NCI-H69 (cell line): ENCODE measurements at places on chromosomes 12 and 14.
A peak's percentile ranks its signal among the peaks of the same experiment; 100 is the strongest.

DNA sequence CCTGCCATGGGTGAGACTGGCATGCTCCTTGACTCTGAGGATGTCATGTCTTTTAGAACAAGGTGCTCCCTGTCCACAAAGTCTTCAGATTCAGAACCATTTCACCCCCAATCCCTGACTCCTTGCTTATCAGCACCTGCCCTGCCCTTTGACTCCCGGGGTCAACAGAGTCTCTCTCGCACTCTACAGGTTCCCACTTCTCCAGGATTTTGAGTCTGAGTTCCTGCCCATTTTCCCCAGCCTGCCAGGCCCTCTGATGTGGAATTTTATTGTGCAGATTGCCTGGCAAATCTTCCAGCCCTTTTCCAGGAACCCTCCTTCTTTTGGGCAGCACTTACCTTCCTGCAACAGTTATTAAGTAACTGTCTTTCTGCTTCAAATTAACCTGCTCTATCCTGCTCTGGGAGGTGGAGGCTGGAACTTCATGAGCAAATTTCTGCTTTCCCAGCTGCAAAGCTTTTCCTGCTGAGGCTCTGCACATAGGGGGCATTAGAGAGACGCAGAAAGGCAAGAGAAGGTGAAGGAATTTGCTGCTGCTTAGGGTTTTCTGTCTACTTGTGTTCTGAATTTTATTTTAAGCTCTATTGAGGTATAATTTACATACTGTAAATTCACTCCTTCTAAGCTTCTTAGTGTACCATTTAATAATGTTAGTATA lies 259.1 kb downstream of the PCNX1 start:
- peak; percentile 65 for DNase-seq

GRCh38 chr12:75850721-75851462 lies 180.7 kb downstream of the PHLDA1 start:
- peak; percentile 97 for DNase-seq

GRCh38 chr12:28620281-28620680 lies 430.0 kb downstream of the CCDC91 start:
- no peak for DNase-seq

DNA sequence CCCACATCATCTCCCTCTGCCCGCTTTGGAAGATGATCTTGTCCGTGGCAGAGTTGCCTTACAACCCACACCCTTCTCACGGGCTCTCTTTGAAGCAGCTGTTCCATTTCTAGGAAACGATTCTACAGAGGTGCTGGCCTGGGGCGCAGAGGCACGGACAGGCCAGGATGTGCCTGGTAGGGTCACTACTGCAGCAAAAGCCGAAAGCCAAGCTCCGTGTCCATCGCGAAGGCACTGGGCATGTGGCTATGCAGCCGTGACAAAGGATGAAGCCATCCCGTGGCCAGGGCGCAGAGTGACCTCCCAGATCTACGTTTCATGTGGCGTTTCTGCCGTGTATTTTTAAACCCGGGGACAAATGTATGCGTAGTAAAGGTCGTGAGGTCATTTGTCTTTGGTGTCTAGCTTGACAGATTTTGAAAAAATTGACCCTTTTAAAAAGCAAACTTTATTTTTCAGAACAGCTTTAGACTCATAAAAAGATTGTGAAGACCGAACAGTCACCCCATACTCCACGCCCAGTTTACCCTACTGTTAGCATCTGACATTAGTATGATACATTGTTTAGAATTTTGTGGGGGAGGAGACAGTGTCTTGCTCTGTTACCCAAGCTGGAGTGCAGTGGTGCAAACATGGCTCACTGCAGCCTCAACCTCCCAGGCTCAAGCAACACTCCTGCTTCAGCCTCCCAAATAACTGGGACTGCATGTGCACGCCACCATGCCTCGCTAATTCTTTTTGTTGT lies 40.4 kb upstream of the NCOR2 start:
- no peak for DNase-seq

GRCh38 chr14:105180592-105181548 lies at the start of gene NUDT14:
Gene NUDT14, minus strand, starts transcription at chr14:105181312. Its CDS starts 103 bp downstream, at chr14:105181209.
- peak; percentile 94 for DNase-seq

- no peak for DNase-seq
Measured at GRCh38 chr12:74441872-74442271, 95.8 kb upstream of the ATXN7L3B start.

DNA sequence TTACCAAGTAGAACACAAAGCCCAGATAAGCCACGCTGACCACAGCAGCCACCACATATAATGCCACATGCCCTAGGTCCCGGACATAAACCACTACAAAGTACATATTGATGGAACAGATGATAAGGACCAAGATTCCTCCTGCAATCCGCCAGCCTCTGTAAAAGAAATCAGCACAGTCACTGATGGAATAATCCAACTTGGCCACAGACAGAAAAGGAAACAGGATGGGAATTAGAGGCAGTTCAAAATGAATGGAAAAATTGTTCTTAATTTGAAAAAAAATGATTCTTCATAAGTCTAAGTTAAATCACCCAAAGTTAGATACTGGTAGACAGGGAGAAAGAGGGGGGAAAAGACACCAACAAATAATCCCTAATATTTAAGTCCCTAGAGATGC lies 35.4 kb downstream of the SLC11A2 start:
- no peak for DNase-seq

GRCh38 chr12:113325916-113326315 lies 9.0 kb downstream of the SLC8B1 start:
- DNase-seq = peak; percentile 67

DNA sequence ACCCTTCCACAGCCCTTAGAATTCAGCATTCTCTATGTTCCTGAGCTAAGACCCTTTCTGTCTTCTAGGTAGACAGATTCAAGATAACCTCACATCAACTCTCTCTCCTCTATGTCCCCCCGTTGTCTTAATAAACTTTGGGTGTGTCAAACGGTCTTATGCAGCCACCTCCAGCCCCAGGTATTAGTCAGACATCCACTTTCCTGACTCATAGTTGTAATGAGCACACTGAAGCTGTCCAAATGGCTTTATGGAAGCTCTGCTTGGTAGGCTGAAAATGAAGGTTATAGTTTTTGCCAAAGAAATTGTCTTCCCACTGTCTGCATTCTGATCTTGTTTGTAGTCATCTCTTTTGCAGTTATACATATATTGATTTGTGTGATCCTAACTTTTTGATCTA lies 482.0 kb downstream of the RMST start:
- DNase-seq = no peak

GRCh38 chr12:110170535-110171185 lies 46.5 kb downstream of the IFT81 start:
- no peak for DNase-seq

DNA sequence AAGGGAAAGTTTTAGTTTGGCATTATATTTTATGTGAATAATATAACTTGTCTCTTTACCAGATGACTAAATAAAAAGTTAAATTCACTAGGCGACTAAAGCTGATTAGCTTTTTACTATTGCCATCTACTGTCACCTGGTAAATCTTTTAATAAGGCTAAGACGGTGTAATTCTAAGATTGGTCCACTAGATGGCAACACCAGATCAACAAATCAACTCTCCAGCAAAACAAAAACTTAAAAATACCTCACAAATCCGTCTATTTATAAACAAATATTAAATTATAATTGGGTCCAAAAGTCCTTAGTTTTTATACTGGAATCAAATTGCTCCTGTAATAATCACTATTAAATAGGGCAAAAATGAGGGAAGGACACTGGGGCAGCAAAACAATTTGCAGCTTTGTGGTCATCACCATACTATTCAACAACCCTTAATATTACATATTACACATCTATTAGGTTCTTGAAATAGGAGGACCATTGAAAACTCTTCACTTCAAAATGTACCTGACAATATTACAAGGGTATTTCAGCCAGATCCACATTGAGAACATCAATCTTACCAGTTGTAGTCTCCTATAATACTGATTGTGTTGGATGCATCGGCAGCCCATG lies 47.9 kb downstream of the GALC start:
- DNase-seq = peak; percentile 47

DNA sequence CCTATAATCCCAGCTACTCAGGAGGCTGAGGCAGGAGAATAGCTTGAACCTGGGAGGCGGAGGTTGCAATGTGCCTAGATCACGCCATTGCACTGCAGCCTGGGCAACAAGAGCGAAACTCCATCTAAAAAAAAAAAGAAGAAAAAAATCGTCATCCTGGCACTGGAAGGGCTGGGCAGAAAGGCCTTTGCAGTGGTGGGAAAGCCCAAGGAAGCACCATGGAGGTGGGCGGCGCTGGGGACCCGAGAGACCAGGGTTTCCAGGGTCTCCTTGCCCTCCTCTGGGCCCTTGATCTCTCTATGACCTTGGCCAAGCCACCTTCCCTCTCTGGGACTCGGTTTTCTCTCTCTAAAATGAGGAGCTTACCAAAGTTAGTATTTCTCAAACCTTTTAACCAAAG lies 65.4 kb downstream of the LGMN start:
- no peak for DNase-seq

GRCh38 chr12:120194534-120195395 lies at the start of gene GCN1:
Gene GCN1, minus strand, starts transcription at chr12:120194715. Its CDS starts 18 bp downstream, at chr12:120194697.
- peak; percentile 88 for DNase-seq

DNA sequence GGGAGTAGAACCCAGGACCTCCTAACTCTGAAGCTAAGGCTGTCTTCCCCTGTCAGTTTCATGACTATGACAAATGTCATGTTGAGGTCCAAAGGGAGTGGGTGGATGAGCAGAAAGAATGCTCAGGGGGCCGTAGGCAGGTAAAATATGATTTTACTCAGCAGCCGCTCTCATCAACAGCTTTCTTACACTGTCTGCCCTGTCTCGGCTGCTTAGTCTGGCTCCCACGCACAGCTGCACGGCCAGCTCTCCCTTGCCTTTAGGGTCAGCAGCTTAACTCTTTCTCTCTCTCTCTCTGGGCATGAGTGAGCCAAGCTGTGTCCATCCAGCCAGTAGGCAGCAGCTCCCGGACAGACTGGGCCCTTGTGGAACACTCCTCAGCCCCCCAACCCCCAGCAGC lies 95.2 kb downstream of the GCH1 start:
- no peak for DNase-seq

DNA sequence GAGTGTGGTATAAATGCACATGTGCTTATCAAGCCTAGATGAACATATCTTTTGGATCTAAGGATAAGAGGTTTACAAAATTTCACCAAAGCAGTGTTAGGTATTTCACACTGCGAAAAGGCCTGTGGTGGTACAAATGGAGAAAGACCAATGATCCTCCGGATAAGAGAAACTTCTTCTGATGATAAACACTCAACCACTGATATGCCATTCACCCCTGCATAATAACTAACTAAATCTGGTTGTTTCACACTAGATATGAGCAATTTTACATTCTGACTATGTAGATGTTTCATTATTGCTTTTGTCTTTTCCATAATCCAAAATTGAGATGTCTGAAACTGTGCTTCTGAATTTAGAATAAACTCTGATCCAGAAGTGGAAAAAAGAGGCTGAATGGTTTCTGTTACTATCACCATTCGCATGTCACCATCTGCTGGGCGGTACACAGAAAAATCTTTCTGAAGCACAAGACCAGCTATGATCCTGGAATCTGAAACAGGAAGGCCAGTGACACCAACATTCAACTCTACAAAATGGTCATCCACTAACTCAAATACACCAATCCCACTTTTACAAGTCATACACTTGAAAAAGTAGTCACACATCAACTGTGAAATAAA lies 1.3 kb downstream of the BBS10 start:
- peak; percentile 18 for DNase-seq

GRCh38 chr12:56128670-56129205 lies 671 bp downstream of the ESYT1 start:
- DNase-seq = peak; percentile 63

DNA sequence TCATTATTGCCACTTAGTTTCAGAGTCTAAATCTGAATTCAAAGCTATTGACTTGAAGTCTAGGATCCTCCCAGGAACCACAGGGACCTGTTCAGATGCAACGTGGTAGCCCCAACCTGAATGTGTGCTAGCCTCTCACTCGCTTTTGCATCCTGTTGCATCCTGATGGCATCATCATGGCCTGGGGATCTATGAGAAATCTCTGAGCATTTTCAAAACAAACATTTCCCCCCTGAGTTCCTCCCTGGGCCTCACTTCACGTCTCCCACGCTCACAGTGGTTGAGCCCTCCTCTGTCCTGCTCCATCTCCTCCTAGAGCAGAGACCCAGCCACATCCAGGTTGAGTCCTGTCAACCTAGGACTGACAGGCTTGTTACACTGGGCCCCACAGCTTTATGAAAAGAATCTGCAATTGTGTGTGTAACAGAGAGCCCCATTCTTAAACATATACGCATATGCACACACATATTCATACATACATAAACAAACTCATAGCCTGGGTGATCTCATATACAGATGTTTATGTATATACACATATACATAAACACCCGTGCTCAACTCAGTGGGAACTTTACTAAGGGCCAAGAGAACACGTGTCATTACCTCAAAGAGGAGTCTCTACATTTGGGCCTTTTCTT lies 5.4 kb upstream of the KRT72 start:
- DNase-seq = no peak

- no peak for DNase-seq
Measured at GRCh38 chr12:27998170-27998569, 25.6 kb upstream of the PTHLH start.

GRCh38 chr14:76306131-76306530 lies 69.8 kb upstream of the ESRRB start:
- no peak for DNase-seq

- peak; percentile 91 for DNase-seq
Measured at GRCh38 chr14:77088219-77088618, 9.8 kb upstream of the CIPC start.

DNA sequence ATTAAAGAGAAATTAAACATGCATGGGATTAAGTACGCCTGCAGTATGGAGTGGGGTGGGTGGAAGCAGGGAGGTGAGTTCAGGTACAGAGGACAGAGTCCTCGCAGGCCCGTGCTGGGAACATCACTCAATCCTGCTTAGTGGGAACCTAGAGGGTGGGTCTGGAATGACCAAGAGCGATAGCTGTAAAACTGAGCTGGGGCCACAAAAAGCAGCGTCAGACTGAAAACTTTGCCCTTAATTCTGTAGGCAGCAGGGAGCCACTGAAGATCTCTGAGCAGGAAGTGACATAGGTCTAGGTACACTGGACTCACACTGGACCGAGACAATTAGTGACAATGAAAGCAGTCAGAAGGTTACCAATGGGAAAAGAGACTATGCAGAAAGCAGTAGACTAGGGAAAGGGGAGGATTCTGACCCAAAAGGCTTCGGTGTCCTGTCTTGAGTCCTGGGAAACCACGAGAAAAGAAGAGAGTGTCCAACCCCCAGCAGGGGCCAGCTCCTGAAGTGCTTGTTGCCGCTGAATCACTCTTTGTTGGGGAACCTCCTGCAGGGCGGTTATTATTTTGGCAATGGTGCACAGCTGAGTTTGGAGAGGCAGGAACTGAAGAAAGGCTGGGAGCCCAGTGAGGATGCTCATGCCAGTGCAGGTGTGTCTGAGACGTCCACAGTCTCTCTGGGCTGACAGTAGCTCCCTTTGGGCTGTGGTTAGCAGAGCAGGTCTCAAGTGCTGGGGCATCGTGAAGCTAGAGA lies 97.4 kb downstream of the PLXNC1 start:
- DNase-seq = peak; percentile 59

DNA sequence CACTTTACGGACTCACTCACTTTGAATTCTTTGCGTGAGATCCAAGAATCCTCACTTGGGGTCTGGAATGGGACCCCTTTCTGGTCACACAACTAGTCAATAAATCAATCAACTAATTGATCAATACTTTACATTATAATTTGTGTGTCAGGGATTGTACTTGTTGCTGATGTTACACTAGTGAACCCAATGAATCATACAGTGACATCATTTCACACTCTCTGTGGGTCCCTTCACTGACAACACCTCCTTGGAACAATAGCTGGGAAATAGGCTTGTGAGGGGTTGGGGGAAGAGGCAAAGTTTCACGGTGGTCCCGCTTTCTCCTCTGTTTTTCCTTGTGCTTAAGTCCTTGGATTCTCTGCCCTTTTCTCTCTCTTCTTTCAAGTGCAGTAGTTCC lies 35.0 kb downstream of the TPH2 start:
- peak; percentile 4 for DNase-seq

GRCh38 chr12:132596016-132596415 lies 14.4 kb downstream of the LRCOL1 start:
- DNase-seq = no peak
